Uterus (tissue), 4 donors: ENCODE measurements at places on chromosomes 6 and 20.

DNA sequence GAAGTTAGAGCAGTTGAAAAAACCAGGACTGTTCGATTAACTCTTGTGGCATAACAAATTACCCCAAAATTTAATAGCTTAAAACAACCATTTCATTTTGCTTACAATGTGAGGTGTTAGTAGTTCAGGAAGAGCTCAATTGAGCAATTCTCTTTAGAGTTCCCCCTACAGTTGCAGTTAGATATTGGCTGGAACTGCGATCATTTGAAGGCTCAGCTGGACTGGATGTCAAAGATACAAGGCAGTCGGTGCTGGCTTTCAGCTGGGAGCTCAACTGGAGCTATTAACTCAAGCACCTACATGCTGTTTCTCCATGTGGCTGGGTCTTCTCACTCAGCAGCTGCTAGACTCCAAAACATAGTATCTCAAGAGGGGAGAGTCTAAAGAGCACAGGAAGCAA, 96.0 kb upstream of the LOC128125822 start:
- DNase-seq = no peak

DNA sequence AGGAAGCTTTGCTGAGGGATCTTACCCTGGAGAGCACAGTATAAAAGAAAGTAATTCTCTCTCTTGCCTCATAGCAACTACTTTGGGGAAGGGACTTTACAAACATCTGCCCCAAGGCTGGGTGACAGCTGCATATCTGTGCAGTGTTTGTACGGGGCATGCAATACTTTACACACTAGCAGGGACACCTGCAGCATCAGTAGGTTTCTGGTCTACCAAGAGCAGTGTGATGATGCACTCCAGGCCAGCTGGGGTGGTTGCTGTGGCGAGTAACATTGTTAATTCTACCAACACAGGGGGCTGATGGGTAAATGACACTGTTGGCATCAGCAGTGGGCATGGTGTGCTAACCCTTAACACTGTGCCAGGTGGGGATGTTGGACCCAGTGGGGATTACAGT, 48.0 kb downstream of the ADTRP start:
- no peak for DNase-seq

DNA sequence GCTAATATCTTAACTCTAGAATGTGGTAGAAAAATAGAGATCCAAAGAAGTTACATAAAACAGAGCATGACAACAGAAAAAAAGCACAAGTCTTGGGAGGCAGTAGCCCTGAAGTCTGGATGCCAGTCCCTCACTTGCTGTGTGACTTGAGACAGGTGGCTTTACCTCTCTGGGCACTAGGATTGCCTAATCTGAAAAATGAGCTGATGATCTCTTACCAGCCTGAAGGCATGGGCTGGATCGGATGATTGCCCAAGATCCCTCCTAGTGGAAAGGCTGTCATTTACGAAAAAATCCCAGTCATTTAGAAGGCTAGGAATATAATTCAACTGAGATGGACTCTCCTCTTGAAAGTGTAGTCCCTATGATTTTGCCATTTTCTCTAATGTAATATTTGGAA, 10.9 kb upstream of the GCM1 start:
- no peak for DNase-seq

GRCh38 chr20:60558486-60558885, 600.3 kb downstream of the CDH26 start:
- no peak for DNase-seq

DNA sequence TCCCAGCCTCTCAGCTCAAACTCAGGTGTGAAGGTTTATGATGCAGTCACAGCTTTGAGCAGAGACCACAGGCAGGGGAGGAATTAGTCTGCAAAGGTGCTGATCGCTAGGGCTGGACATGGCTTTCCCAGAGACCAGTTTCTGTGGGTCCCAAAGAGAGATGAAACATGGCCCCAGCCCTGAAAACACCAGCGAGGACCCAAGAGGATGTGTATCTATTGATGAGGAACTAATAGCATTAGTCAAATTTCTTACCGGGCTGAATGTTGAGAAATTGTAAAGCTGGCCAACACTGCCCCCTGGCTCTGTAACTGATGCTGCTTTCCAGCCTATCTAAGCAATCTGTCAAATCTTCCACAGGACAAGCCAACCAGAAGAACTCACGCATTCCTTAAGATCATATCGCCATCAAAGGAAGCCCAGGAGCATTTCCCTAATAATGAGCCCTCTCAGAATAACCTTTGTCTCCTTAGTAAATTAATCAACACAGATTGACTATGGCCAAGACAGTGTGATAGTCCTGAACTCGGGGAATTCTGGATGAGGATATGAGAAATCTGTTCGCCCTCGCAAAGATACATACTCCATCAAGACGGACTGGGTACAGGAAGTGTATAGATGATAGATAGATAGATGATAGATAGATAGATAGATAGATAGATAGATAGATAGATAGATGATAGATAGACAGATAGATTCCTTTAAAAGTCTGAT, 7.8 kb upstream of the ACSS1 start:
- DNase-seq = peak; percentile 69

GRCh38 chr20:50153500-50154377, at the start of gene PEDS1:
PEDS1 (minus strand) TSS chr20:50153723; CDS start chr20:50153637, 86 bp downstream.
- DNase-seq = peak; percentile 86

- no peak for DNase-seq
These were observed 2.6 kb downstream of the MAN1A1 start for GRCh38 chr6:119346936-119347335.

GRCh38 chr20:23361119-23361475, 885 bp upstream of the GZF1 start:
- no peak for DNase-seq

DNA sequence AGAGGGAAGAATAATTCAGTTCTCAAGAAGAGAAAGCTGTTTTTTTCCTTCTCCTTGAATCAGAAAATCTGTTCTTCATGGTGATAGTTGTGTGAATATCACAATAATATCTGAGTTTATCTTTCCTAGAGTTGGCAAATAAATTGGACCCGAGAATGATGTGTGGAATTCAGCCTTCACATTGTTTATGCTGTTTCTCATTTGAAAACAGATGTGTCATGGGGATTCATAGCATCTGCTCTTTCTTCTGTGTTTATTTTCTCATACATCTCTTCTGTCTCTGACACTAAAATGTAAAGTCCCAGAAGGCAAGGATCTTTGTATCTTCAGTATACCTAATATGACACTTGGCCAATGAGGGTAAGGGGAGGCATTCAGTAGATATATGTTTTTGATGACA, 103.6 kb upstream of the SGK1 start:
- no peak for DNase-seq

GRCh38 chr20:11120431-11120830, 446.6 kb upstream of the JAG1 start:
- DNase-seq = no peak

GRCh38 chr20:49562311-49563014, 5.5 kb downstream of the PTGIS start:
- peak; percentile 91 for DNase-seq

GRCh38 chr20:62752181-62752670, 43.6 kb downstream of the NTSR1 start:
- DNase-seq = no peak

GRCh38 chr6:161134550-161135298, 139.1 kb downstream of the AGPAT4 start:
- no peak for DNase-seq

GRCh38 chr20:32050851-32051556, 1.0 kb upstream of the HCK start:
- no peak for DNase-seq

- no peak for DNase-seq
These were observed 28.8 kb upstream of the NHSL1 start for GRCh38 chr6:138528137-138528536.

- peak; percentile 64 for DNase-seq
These were observed at the start of gene PRICKLE4 for GRCh38 chr6:41780551-41781365. PRICKLE4 (plus strand) TSS chr6:41780782; CDS start chr6:41783474, 2,692 bp downstream.

DNA sequence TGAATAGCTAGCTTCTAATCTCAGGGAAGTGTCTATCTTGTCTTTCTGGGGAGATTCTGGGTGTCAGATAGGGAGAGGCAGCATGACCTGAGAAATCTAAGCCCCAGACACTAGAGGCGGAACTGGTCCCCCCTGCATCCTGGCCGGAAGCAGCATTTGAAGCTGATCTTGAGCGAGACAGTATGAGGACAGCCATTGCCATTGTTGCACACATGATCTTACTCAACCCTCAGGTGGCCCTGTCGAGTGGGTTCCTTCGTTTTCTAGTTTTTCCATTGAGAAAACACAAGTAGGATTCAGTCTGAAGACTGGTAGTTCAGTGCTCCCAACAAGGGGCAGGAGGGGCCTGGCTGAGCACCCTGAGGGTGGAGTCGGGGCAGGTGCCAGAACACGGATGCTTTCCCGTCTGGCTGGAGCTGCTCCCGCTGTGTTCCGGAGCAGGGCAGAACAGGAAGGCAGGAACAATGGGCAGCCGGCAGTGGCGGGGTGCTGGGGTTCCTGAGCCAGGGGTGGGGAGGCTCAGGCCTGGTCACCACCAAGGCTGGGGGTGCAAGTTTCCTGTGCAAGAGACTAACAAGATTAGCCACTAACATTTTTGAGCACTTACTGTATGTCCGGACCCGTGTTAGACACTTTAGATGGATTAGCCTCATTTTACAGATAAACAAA, 7.9 kb upstream of the SDCBP2 start:
- DNase-seq = peak; percentile 75

- peak; percentile 64 for DNase-seq
These were observed 187.4 kb upstream of the PROKR2 start for GRCh38 chr20:5504061-5504739.

DNA sequence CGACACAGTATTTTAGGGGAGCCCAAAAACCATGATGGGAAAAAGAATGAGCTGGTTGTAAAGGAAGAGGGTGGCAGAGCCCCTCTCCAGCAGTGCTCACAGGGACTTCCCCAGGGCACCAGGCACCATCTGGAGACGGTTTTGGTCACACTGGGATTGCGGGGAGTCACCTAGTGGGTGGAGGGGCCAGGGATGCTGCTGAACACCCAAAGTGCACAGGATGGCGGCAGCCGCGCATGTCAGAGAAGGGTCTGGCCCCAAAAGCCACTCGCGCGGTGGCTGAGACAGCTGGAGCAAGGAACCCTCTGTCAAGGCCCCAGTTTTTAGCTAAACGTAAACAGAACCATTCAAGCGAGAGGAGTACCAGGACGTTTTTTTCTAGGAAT, 10.8 kb downstream of the CTSZ start:
- DNase-seq = no peak

- no peak for DNase-seq
These were observed 145.1 kb downstream of the RIMS1 start for GRCh38 chr6:72031471-72031870.

- DNase-seq = no peak
These were observed 106.0 kb downstream of the MYO6 start for GRCh38 chr6:75855052-75855451.

- DNase-seq = peak; percentile 57
These were observed 100.7 kb downstream of the NOL4L start for GRCh38 chr20:32484225-32484957.

GRCh38 chr6:71268735-71269437, 19.7 kb upstream of the OGFRL1 start:
- no peak for DNase-seq

DNA sequence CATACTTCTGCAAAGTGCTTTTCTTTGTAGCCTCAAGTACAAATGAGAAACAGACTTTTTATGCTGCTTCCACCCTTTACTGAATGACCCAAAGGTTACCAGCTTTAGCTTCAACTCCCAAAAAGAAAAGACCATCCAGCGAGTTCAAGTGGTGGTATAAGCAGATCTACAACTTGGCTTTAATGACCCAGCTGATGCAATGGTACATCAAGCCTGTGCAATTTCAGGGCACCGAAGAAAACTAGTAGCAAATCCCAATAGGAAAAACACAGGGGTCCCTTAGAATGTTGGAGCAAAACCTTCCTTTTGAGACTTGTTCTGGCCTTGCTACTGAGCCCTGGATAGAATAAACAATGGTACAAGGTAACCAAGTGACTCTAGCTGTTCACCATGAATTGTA, 33.8 kb downstream of the STX7 start:
- DNase-seq = no peak
